ENCODE measurements at places on chromosomes 11 and 22.

- peak; percentile 14 for DNase-seq
Measured at GRCh38 chr11:4181782-4182721, 87.5 kb downstream of the RRM1 start.

GRCh38 chr22:49717322-49717919 lies 110.3 kb downstream of the BRD1 start:
- DNase-seq: no peak

DNA sequence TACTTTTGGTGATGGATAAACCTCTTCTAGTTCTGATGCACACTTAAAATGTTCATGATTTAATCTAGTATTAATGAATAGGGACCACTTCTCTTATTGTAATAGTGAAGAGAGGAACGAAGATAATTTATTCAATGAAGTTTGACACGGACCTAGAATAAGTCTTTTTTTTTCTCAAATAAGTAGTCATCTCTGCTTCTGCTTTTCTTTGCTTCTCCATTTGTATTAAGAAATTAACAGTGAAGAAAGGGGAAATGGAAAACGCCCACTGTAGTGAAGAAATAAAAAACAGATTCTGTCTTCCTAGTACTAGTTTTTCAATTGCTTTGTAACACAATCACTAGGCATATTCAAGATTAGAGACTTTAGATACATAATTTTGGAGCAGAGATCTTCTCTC lies 73.0 kb downstream of the CD44 start:
- no peak for DNase-seq

DNA sequence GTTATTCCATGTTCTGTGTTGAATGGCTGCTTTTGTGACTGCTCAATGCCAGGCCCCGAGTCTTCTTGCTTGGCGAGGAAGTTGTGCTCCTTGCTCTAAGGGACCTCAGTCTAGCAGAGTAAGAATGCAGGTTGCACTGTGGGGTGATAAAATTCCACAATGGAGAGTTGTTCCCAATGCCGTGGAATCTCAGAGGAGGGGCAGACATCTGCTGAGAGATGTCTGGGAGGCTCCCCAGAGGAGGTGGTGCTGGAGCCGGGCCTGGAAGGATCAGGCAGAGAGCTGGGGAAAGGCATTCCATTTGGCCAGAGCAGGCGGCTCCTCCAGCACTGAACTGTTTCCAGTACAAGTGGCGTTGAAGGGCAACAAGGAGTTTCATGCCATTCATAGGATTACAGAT lies 55.2 kb downstream of the ST3GAL4 start:
- DNase-seq: no peak

DNA sequence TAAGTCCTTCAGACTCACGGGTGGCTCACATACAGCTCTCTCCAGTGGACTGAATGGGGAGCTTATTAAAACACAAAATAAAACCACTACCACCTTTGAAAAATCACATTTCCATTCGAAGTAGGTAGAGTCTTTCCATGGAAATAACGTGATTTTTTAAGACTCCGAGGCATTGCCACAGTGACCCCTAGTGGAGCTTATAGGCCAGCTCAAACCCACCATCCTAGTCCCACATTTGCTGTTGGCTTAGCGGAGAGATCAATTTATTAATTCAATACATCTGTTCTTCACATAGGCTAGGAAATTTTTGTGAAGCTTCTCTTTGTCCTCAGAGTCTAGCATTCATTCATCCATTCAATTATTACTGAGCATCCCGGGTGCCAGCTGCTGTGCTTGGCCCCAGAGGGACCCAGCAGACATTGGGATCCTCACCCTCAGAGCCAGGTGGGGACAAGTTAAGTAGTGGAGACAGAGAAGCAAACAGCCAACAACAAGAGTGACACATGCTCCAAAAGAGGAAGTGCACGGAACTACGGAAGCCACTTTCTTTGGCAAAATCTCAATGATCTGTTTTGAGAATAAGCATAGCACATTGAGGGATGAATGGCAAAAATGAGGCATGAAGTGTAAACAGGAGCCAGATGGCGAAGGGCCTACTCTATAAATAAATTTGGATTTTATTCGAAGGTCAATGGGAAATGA lies 10.2 kb upstream of the P4HA3 start:
- DNase-seq: no peak
